ENCODE measurements at places on chromosomes 2 and 18.

DNA sequence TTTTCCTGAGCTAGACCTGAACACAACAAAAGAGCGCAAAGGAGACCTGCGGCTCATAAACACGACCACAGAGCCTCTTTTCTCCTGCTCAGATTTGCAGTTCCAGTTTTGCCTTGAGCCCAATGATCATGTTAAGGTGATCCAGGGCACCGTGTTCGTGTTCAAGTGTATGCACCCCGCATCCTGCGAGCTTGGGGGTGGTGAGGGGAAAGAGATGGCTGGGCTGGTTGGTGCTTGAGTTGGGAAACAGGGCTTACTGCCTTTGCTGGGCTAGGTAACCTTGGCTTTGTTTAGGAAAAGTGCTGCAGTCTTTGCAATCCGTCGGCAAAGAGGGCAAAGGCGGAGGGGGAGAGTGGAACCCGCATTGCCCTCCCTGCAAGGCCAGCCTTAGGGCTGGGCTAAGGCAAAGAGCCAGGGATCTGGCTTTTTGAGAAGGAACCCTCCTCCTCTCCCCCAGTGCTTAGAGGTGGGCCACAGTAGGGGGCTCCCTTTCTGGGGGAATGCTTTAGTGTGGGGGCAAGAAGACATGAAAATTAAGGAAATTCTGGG, 1.3 kb downstream of the HOXD10 start:
- DNase-seq = no peak

GRCh38 chr2:95384854-95385569, 17.5 kb upstream of the FAHD2A start:
- no peak for DNase-seq

DNA sequence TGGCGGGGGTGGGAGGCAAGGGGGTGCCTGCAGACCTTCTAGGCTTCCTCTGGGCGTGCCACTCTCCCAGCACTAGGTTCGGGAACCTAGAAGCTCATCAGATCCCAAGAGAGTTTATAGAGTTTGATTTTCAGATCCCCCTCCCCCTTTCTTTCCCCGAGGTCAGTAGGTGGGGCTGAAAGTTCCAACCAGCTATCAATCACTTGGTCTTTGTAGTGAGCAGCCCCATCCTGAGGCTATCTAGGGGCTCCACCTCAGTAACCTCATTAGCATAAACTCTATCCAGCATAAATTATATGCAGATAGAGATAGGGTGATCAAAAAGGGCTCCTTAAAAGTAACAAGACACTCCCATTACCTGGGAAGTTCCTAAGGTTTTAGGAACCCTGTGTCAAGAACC, 32.8 kb downstream of the ERLEC1 start:
- no peak for DNase-seq

DNA sequence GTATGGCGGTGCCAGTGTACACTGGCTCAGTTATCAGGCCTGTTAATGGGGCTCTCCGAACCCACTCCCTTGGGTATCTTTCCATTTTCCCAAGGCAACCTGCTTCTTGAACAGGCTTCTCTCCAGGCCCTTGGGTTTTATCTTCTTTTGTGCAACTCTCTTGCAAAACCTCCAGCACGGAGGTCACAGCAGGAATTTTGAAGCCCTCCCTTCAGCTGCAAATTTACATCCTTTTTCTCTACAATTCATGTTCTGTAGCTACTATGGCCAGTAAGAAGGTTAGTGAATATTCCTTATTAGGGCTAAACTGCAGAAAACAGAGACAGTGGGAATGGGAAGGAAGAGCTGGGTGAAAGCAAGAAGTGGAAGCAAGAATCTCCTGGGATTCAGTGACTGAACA, 10.4 kb upstream of the NPAS2 start:
- no peak for DNase-seq

GRCh38 chr2:81786811-81787210, 1482.3 kb upstream of the LRRTM1 start:
- DNase-seq = no peak
